ENCODE measurements at places on chromosomes 3 and 15.

DNA sequence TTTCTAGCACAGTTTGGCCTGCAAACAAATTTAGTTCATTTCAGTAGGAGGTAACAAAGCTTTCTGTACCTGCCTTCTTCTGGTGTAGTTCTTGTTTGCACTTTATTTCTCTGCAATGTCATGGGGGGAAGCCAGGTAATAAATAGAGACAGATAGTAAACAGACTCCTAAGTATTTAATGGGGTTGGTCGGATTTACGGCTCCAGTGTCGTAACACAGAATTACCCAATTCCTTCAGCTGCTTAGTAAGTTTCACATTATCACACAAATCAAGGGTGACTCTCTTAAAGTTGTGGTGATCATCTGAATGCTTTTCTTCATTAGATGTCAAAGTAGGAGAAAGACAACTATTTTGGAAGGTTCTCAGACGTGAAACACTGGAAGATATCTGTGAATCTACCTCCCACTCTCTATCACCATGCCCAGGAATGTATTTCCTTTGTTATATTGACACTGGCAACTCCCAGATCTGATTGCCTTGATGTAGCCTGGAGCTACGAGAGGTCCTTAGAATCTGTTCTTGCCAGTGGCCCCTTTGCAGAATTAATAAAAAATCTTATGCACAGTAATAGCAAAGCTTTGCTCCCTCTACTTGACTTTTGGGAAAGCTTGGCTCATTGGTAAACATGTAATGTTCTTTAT lies 25.0 kb upstream of the TMC3 start:
- DNase-seq: no peak

GRCh38 chr3:131421957-131422498 lies 40.5 kb downstream of the NUDT16 start:
- no peak for DNase-seq

- DNase-seq: no peak
Observed at GRCh38 chr3:16300307-16300706, 35.3 kb downstream of the OXNAD1 start.

DNA sequence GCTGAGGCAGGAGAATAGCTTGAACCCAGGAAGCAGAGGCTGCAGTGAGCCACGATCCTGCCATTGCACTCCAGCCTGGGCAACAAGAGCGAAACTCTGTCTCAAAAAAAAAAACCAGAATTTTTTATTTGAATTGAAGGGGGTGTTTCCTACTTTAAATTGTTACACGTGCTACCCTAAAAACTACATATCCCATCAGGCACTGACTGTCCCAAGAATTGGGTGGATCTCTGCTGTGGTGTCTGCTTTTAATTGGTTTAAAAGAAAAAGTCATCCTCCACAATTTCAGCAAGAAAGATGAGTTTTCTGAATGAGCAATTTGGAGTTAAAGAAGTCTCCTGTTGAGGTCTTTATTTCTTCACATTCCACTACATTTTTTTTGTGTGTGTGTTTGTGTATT lies 2.1 kb downstream of the PDIA3 start:
- no peak for DNase-seq

GRCh38 chr3:32337505-32337904 lies 54.1 kb upstream of the CMTM7 start:
- DNase-seq: no peak

- DNase-seq: no peak
Observed at GRCh38 chr3:121748680-121749275, 763 bp downstream of the GOLGB1 start.

DNA sequence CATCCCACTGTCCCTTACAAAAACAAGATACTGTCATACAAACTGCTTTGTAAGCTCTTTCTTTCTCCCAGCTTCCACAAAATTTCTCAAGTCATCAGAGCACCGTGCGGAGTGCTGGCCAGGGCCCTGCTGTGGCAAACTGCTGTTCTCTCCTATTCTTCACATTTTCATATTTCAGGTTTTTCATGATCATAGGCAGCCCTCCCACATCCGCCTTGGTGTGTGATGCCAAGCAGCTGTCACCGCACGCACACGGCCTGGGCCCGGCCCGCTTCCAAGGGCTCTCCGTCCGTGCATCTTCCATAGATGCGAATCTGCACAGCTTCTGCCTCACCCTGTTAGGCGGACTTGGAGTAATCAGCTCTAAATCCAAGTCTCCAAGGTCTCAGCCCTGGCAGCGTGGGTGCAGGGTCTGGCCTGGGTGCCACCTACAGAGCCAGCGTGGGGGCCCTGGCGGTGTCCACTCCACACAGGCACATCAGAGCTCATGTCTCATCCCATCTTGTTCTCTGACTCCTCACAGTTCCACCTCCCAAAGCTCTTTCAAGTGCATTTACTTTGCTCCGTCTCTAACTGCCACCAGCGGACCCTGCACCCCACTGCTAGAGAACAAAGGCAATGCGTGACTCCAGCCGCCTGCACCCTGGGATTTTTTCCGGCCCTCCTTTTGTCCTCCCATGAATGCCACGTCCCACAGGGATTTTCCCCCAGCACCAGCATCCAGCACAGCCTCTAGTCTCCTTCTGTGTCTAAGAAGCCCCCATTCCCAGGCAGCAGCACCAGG lies 27.2 kb downstream of the CYFIP1 start:
- DNase-seq: no peak

DNA sequence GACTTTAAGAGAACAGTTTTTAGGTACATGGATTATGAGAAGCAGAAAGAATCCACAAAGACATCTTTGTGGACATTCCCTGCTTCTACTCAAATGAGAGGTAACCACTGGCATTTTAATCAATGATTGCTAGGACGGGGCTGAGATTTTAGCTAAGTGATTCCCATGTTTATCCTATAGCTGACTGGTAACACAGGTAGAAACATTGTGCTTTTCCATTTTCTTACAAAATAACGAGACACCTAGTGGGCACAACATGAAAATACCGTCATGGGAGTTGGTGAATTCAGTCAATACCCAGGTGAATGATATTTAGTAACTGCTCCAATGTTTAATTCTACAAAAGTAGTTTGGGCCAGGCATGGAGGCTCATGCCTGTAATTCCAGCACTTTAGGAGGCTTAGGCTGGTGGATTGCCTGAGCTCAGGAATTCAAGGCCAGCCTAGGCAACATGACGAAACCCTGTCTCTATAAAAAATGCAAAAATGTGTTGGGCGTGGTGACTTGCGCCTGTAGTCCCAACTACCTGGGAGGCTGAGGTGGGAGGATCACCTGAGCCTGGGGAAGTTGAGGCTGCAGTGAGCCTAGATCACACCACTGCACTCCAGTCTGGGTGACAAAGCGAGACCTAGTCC lies 37.2 kb upstream of the DENND4A start:
- no peak for DNase-seq

DNA sequence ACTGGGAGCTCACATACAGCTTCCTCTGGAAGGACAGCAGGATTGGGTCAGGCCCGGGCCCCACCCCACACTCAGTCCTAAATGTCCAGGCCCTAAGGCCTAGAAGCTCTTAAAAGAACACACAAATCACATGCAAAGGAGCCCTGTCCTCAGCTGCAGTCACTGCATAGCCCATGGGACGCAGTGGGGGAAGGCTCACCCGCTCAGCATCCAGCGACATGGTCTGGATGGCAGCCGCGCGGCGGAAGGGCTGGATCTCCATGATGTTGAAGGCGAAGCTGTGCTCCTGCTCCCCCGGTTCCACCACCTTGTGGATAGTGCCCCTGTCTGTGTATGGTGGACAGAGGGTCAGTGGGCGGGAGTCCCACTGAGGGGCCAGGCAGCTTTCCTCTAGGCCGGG lies 22.1 kb downstream of the SEMA7A start:
- DNase-seq: no peak

DNA sequence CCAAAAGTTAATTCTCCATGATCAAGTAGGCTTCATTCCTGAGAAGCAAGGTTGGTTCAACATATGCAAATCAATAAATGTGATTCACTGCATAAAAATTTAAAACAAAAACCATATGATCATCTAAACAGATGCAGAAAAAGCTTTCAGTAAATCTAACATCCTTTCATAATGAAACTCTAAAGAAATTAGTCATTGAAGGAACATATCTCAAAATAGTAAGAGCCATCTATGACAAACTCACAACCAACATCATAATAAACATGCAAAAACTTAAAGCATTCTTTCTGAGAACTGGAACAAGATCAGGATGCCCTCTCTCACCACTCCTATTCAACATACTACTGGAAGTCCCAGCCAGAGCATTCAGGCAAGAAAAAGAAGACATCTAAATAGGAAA lies 254.1 kb downstream of the AGBL1 start:
- DNase-seq: no peak

DNA sequence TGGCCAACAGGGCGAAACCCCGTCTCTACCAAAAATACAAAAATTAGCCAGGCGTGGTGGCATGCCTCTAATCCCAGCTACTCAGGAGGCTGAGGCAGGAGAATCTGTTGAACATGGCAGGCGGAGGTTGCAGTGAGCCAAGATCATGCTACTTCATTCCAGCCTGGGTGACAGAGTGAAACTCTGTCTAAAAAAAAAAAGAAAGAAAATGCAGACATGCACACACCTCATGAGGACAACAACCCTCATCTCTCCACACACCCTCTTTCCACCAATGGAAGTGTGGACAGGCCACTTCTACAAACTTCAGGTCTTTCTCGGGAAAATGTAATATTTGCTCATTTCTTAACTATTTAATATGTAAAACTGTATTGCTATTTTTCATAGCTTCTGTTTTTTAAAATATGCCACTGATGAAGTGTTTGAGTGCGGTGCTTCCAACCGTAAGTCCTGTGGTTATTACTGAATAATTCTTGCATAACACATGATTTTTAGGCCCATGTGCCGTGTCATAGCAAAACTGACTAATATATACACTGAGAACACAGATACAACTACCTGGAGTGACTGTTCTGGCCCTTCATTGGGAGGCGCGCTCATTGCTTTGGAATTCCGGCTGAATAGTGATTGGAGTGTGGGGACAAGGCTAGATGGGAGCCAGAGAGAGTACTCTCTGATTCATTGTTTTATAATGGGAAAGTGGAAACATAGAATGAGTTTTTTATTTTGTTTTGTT lies 23.1 kb downstream of the LRRC31 start:
- DNase-seq: no peak

DNA sequence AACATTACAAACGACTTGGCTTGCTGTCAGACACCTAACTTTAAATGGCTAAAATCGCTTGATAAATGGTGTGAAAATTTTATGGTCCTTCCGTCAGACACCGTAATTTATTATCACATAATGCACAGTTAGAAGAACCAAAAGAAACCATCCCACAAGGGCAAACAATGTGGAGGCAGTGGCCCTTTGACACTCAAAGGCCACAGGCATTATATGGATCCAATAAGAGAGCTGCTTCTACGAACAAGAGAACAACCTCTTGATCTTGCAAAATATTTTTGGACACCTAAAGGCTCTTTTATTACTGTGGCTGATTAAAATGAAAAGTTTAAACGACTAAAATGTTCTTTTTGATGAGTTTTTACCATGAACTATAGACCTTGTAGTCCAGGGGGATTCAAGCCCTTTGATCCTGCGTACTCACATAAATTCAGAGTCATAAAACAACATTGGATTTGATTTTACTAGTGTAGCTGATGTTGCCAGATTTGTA lies 202.8 kb downstream of the FMN1 start:
- no peak for DNase-seq

DNA sequence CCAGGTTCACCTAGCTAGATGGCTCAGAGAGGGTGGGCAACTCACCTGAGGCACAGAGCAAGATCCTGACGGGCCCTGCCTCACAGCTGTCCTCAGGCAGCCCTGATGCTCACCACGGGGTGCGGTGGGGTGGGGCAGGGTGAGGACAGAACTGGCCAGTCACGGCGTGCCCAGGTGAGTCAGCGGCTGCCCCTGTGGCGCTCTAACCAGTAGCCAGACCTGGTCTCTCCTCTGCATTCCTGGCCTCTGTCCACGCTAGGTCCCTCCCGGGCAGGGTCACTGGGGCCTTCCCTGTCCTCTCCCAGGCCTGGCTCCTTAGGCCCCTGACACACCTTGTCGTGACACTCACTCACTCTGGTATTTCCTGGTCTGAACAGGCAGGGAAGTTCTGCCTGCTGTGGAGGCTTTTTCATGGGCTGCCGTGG lies 901 bp downstream of the ALS2CL start:
- DNase-seq: no peak

DNA sequence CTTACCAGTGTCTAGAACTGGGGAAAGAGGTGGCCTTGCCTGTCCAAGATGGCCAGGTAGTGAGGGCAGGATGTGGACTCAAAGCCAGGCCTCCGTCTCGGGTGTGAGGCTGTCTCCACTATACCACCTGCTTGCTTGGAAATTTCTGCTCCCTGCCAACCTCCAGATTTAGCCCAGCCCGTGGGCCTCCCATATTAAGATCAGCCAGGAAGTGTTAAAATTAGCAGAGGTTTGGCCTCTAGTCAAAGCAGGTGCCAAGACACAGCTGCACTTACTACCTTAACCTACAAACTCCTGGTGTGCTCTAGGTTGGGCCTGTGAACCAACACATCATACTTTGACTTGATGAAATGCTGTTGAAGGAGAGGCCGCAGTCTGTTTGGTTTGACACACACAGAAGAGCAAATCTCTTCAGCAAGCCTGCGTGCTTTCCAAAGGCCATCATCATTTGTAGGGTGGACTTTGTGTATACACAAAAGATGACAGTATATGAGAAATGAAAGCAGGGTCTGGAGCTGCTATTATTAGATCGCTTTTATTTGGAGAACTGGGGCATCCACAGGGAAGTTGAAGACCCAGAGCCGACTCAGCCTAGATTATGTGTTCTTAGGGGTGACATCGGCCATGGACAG lies 206.5 kb downstream of the XXYLT1 start:
- DNase-seq: no peak

DNA sequence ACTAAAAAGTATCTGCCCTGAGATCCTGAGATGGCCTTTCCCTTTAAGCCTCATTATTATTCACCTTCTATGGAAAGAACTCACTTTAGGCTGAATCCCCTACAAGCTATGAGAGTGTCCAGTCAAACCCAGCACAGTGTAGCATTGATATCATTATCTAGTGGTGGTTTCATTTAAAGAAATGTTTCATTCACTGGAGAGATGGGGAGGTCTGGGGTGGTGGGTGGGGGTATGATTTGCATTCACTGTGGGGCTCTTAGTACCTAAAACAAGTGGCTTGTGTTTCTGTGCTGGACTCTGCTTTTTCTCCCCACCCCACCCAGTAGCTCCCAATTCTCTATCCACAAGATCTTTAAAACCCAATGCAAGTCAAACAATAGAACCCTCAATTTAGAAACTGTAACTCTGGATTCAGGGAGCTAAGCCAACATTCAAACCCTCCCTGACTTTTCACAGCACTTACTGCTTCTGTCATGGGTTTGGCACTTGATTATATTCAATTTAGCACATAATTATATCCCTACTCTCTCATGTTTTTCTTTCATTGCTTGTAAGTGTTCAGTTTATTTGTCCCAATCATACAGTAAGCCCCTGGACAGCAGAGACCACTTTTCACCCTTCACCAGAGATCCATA lies 310.5 kb upstream of the THBS1 start:
- DNase-seq: no peak

DNA sequence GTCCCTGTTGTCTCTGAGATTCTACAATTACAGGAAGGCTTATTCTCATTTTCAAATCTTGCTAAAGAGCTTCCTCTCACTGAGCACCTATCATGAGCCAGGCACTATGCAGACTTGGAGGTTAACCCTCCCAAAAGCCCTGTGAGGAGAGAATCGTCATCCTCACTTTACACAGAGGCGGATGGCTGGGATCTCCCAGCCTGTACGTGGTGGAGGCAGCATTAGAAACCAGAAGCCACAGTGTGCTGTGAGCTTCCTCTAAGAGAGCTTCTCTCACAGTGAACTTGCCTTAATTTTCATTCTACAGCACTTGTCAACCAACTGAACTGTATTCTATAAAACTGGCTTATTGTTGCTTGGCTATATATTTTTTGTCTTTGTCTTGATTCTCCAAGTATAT lies 6.1 kb upstream of the DGKG start:
- no peak for DNase-seq

GRCh38 chr3:33063651-33064051 lies 33.3 kb downstream of the GLB1 start:
- no peak for DNase-seq

- no peak for DNase-seq
Observed at GRCh38 chr15:80780416-80781221, 1.4 kb downstream of the CEMIP start.

Measured in activated CD8-positive, alpha-beta memory T cell treated with anti-CD3 and anti-CD28 coated beads for 48 hours (primary cell).